ENCODE measurements at places on chromosomes 2 and 18. TPM values are rescaled to one million over a fixed set of nuclear protein-coding genes. Genes with fewer than 3 reads are reported as not detected.

Gene FBXO15
- 0.84 TPM for total RNA-seq

Gene ASB18
- not detected for total RNA-seq

Gene NAT8
- not detected for total RNA-seq

Gene REG3G
- total RNA-seq, result not detected

Gene VSNL1
- total RNA-seq, result 108 TPM

Gene LOXL3
- total RNA-seq, result 22.4 TPM

Gene TPO
- total RNA-seq, result not detected

Gene TXNDC2
- total RNA-seq, result not detected

DNA sequence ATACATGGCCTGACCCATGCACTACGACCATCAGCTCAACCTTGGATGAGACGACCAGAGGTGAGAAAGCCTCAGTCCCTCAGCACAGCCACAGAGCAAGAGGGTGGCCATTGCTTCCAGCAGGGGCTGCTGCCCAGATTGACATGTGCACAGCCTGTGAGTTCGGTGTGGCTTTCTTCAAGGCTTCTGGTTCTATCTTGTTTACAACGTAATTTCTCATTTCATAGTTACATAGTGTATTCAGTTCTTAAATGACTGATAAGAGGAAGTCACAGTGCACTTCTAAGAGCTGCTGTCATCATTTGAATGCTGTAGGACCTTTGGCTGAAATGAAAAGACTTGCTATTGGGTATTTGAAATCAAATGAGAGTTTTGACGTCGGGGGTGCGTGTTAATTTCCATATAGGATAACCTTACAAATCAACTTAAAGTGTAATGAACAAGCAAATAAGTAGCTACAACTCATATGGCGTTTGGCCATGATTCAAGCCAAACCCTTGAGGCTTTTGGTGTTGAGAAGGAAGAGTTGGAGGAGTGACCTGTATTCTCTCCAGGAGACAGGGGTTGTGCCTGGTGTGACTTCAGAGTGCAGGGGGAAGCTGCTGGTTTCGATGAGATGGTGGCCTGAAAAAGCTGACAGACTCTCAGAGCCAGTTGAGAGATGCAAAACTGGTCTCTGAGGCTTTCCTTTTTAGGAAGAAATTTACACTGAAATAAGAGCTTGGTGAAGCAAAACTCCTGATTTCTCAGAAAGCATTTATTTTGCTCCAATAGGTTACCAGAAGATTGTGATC is 51.0 kb downstream of the TSHZ1 start:
- no peak overlapping the region for H3K4me3 ChIP-seq
- H3K4me1 ChIP-seq, result no peaks in the 10 kb centered on the region
- no peak for DNase-seq

GRCh38 chr2:62627667-62628066 is 77.8 kb upstream of the EHBP1 start:
- H3K27ac ChIP-seq, result no peak overlapping the region
- DNase-seq, result peak; percentile 5
- H3K4me3 ChIP-seq, result no peak overlapping the region
- no peaks in the 10 kb centered on the region for H3K27me3 ChIP-seq
- H3K4me1 ChIP-seq, result peaks cover 5% of the 10 kb centered on the region
- H3K36me3 ChIP-seq, result no peaks in the 10 kb centered on the region

GRCh38 chr2:45968946-45969584 is 317.6 kb downstream of the PRKCE start:
- no peaks in the 10 kb centered on the region for H3K4me1 ChIP-seq
- H3K4me3 ChIP-seq, result no peak overlapping the region

DNA sequence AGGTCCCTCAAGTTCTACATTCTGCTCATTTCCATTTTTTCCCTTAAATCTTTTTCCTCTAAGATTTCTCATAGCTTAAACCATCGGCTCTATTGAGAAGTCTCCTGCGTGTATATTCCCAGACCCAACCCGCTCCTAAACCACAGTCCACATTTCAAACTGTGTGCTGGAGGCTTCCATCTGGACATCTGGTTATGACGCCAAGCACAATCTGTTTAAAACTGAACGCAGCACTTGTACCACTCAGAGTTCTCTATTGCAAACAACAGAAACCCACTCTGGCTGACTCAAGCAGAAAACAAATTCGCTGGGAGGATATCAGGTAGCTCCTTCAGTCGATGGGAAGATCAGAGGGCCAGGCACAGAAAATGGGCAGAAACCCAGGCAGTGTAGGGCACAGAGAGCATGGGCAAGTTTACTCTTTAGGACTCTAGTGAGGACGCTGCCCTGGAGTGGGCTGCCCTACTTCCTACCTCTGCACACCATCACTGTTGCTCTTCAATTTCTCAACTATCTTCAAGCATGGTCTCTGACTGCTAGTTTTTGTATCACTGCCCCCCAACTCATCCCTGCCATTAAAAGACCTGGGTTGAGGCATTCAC is 5.6 kb upstream of the EML4 start:
- no peak overlapping the region for H3K27ac ChIP-seq
- no peak for DNase-seq
- no peaks in the 10 kb centered on the region for H3K36me3 ChIP-seq
- H3K4me1 ChIP-seq, result no peaks in the 10 kb centered on the region

DNA sequence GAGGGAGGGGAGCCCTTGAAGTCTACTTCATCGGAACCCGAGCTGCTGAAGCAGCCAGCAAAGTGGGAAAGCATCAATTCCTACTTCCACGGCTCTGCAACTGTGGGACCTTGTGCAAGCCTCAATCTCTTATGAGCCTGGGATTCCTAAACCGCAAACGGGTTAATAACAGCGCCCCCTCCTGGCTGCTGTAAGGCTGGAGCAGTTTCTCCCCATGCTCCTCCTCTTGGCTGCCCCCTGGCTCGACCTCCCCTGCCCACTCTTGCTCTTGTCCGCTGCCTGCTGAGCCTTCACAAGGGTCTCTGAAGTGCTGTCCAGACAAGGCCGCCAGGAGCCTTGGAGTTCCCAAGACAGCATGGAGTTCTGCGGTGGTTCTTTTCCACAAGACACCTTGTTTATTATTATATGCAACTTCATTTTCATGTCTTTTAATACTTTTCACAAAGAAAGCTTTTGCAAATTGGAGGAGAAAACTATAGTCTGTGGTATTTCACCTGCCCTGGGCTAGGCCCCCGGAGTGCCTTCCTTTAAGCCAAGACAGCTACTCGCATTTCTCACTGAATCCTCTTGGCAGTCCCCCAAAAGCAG is 157.2 kb downstream of the DDX1 start:
- H3K27ac ChIP-seq, result no peak overlapping the region
- no peaks in the 10 kb centered on the region for H3K27me3 ChIP-seq
- H3K4me3 ChIP-seq, result no peak overlapping the region
- DNase-seq, result peak; percentile 62

- no peaks in the 10 kb centered on the region for H3K4me1 ChIP-seq
- no peaks in the 10 kb centered on the region for H3K36me3 ChIP-seq
- no peak for DNase-seq
- H3K4me3 ChIP-seq, result no peak overlapping the region
- H3K27me3 ChIP-seq, result no peaks in the 10 kb centered on the region
- no peak overlapping the region for H3K27ac ChIP-seq
Observed at GRCh38 chr2:2362181-2362580, 31.1 kb upstream of the MYT1L start.

GRCh38 chr2:3344897-3345296 is 32.7 kb downstream of the EIPR1 start:
- H3K36me3 ChIP-seq, result no peaks in the 10 kb centered on the region
- DNase-seq, result no peak
- no peak overlapping the region for H3K27ac ChIP-seq
- H3K27me3 ChIP-seq, result no peaks in the 10 kb centered on the region

- H3K27ac ChIP-seq, result no peak overlapping the region
- H3K4me1 ChIP-seq, result no peaks in the 10 kb centered on the region
- no peak for DNase-seq
- H3K4me3 ChIP-seq, result no peak overlapping the region
Observed at GRCh38 chr2:122251158-122251557, 495.7 kb downstream of the TSN start.

DNA sequence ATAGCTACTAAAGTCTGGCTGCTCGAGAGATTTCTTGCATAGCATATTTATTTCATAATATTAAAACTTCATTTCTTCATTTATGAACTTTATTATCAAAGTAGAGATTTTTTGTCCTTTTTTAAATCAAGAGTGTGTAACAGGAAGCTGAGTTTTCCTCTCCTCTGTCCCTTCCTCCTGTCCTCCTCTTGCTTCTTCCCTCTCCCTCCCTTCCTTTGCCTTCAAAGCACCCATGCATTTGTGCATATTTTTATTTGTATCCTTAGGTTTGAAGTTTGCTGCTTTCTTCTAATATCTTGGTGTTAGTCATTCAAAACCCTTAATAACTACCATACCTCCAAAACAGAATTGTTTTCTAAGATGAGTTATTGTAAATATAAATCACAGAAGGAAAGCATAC is 174.6 kb downstream of the SNTG2 start:
- H3K27ac ChIP-seq, result no peak overlapping the region
- DNase-seq, result no peak
- H3K36me3 ChIP-seq, result no peaks in the 10 kb centered on the region
- H3K27me3 ChIP-seq, result no peaks in the 10 kb centered on the region
- no peak overlapping the region for H3K4me3 ChIP-seq

DNA sequence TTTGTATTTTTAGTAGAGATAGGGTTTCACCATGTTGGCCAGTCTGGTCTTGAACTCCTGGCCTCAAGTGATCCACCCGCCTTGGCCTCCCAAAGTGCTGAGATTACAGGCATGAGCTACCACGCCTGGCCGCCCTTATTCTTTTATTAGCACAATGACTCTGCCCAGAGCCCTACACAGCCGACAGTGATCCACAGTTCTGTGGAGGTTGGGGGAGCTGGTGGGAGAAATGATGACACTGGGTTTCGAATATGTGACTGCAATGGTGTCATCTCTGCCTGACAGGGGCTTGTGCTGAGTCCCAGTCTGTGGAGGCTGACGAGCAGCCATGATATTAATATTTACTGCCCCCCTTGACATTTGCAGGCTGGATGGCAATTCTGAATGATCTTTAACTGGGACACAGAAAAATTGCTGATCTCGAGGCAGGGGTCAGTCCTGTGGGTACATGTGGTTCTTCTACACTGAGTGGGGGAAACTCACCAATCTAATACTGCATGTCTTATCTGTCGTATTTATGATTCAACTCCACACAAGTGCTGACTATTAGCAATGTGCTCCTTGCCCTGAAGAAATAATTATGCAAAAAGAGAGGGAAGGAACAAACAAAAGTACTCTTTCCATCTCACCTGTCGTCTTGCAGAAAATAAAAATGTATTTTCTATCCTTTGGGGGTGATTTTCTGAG is 6.3 kb upstream of the CTAGE1 start:
- no peak overlapping the region for H3K4me3 ChIP-seq
- no peaks in the 10 kb centered on the region for H3K27me3 ChIP-seq
- no peaks in the 10 kb centered on the region for H3K36me3 ChIP-seq
- H3K4me1 ChIP-seq, result no peaks in the 10 kb centered on the region

GRCh38 chr2:224666951-224667553 is 49.1 kb downstream of the CCDC195 start:
- no peak for DNase-seq
- H3K36me3 ChIP-seq, result no peaks in the 10 kb centered on the region
- no peak overlapping the region for H3K27ac ChIP-seq
- no peaks in the 10 kb centered on the region for H3K27me3 ChIP-seq
- H3K4me3 ChIP-seq, result no peak overlapping the region

DNA sequence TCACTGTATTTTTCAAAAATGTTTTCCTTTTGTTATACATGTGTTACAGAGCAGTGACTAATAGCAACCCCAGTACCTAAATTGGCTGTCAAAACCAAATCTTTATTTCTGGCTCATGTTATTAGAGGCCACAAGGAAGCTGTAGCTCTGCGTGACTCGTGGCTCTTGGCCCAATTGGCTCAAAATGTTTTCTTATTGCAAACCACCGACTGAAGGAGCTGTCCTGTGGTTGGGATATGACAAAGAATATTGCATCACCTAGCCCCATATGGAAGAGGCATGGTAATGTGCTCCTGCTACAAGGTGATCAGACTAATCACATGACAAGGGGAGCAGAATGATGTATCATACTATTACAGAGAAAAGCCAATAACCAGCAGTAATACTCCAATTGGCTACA is 1058.5 kb downstream of the CBLN2 start:
- no peaks in the 10 kb centered on the region for H3K27me3 ChIP-seq
- H3K4me1 ChIP-seq, result no peaks in the 10 kb centered on the region
- H3K4me3 ChIP-seq, result no peak overlapping the region
- no peak overlapping the region for H3K27ac ChIP-seq

- no peak overlapping the region for H3K27ac ChIP-seq
- H3K27me3 ChIP-seq, result no peaks in the 10 kb centered on the region
- no peaks in the 10 kb centered on the region for H3K4me1 ChIP-seq
- H3K4me3 ChIP-seq, result no peak overlapping the region
Observed at GRCh38 chr2:212686285-212686895, 147.8 kb upstream of the ERBB4 start.

- no peaks in the 10 kb centered on the region for H3K4me1 ChIP-seq
- no peaks in the 10 kb centered on the region for H3K27me3 ChIP-seq
- DNase-seq, result no peak
- no peaks in the 10 kb centered on the region for H3K36me3 ChIP-seq
- H3K27ac ChIP-seq, result no peak overlapping the region
- H3K4me3 ChIP-seq, result no peak overlapping the region
Observed at GRCh38 chr2:216536734-216537210, 38.1 kb downstream of the RPL37A start.

- no peaks in the 10 kb centered on the region for H3K36me3 ChIP-seq
- no peak overlapping the region for H3K4me3 ChIP-seq
- no peak overlapping the region for H3K27ac ChIP-seq
- peaks cover 29% of the 10 kb centered on the region for H3K27me3 ChIP-seq
- H3K4me1 ChIP-seq, result no peaks in the 10 kb centered on the region
- DNase-seq, result no peak
Observed at GRCh38 chr2:142128105-142128504, 2.7 kb downstream of the LRP1B start.

DNA sequence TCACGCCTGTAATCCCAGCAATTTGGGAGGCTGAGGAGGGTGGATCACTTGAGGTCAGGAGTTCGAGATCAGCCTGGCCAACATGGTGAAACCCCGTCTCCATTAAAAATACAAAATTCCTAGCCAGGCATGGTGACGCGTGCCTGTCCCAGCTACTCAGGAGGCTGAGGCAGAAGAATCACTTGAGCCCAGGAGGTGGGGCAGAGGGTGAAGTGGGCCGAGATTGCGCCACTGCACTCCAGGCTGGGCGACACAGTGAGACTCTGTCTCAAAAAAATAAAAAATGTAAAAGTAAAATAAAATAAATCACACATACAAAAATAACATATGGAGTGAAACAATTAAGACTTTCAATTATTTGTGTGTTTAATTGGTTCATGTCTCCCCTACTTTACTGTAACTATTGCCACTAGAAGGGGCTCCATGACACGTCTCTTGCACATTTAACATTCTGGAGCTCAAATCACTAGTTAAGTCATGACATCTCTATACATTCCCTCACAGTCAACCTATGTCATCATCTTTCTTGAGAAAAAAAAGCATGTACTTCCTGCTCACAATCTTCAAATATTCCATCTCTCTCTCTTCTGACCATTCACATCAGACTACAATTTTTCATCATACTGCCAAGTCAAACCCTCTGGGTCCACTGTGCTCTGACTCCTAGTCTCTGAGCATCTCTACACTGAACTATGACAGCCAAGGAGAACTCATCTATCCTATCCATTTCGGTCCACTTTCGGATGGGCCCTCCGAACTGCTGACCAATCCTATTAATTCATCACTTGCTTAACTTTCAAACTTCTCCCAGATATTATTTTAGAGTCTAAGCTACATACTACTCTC is 6.7 kb downstream of the GFPT1 start:
- no peak for DNase-seq
- H3K4me3 ChIP-seq, result no peak overlapping the region
- no peaks in the 10 kb centered on the region for H3K4me1 ChIP-seq
- H3K27me3 ChIP-seq, result no peaks in the 10 kb centered on the region
- no peaks in the 10 kb centered on the region for H3K36me3 ChIP-seq

All from H1 (cell line).